ENCODE measurements at places on chromosomes 2 and 18. TPM values are rescaled to one million over a fixed set of nuclear protein-coding genes. Genes with fewer than 3 reads are reported as not detected.

UGT1A1 gene
- not detected for total RNA-seq

ANKRD29 gene
- 6.7 TPM for total RNA-seq

PLA2R1 gene
- 13.2 TPM for total RNA-seq

ITGB6 gene
- total RNA-seq = 12.7 TPM

DNAJC5G gene
- not detected for total RNA-seq

TGOLN2 gene
- total RNA-seq = 86.6 TPM

All from camera-type eye (tissue), 1 donor.